ENCODE measurements at places on chromosomes 1 and 21.

GRCh38 chr1:59898927-59899326, 27.6 kb downstream of the CYP2J2 start:
- DNase-seq, result no peak

- DNase-seq, result no peak
These were observed 433.4 kb upstream of the CAMK1G start for GRCh38 chr1:209150114-209150513.

GRCh38 chr1:8252266-8252951, 65.5 kb upstream of the SLC45A1 start:
- DNase-seq, result no peak

DNA sequence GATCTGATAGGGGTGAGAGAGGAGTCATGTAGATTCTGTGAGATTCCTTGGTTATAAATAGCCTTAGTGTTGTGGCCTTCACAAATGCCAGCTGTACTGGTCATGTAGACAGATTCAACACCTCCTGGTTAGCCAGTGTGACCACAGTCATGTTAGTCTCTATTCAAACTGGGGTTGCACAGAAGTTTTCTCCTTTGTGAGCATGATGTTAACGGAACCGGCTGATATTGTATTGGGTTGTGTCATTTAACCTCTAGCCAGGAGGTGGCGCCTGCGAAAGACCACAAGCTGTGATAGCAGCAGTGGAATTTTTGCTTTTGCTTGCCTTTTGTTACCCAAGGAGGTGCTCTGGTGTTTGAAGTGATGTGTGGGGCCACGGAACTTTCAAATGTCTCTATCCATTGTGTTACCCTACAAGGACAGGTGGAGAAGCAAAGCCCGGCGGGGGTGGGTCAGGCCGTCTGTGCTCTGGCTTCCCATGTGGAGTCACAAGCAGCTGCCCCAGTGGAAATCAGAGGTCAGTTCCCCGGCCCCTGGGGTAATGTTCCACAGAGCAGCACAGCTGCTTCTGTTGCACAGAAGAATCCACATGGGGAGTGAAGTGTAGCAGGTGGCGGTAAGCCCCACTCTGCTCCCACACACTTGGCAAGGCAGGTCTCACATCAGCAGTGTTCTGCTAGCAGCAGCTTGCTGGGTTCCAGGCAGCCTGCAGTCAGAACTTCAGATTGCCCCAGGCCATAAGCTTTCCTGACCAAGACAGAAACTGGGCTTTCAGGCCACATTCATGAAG, 112.6 kb downstream of the ADAMTS1 start:
- no peak for DNase-seq

DNA sequence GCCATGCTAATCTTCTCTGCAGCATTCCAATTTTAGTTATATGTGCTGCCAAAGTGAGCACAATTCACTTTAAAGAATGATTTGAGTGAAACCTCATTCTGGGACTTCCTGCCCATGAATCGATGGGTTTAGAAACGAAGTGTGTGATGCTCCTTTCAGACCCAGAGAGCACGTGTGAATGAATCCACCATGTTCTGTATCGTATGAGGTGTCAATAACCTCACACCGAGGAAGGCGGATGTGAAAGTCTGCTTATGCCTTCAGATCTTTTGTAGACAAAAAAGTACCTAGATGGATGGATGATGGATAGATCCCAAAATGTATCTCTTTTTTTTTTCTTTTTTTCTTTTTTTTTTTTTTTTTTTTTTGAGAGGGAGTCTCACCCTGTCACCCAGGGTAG, 13.8 kb downstream of the UBASH3A start:
- peak; percentile 24 for DNase-seq

DNA sequence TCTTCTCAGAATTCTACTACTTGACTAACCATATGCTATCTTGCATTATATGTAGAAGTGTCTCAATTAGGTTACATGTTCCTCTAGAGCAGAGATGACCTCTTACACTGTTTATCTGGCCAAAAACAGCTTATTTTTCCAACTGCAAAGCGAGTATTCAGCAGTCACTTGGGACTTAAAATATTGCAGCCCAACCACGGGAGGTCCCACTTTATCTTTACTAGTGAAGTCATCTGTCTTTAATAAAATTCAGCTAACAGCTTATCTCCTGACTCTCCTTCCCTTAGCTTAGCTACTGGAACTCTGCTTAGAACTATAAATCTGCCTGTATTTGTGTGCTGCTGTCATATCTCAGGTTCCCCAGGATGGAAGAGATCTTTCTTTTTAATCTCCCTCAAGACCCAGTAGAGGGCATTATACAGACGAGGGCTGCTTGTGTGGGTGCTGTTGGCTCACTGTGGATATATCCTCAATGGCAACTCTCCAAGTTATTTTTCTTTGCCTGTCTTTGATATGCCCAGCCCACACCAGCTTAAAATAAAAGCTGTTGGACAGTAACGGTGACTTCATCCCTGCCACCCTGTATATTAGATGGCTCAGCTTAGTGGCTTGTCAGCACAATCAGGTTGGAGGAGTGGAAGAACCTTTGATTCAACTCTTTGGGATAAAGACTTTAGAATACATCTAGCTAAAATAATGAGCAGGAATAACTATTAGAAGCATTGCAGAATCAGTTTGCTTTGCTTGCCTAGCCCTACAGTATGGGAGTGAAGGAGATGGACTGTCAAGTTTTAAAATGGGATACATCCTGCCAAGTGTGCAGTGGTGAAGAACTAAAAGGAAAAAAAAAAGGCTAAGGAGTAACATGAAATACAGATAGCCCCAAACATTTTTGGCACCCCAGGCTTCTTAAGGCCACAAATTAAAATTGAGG, 9.6 kb downstream of the ENSA start:
- no peak for DNase-seq

GRCh38 chr1:37752583-37753471, 12.1 kb downstream of the EPHA10 start:
- no peak for DNase-seq

DNA sequence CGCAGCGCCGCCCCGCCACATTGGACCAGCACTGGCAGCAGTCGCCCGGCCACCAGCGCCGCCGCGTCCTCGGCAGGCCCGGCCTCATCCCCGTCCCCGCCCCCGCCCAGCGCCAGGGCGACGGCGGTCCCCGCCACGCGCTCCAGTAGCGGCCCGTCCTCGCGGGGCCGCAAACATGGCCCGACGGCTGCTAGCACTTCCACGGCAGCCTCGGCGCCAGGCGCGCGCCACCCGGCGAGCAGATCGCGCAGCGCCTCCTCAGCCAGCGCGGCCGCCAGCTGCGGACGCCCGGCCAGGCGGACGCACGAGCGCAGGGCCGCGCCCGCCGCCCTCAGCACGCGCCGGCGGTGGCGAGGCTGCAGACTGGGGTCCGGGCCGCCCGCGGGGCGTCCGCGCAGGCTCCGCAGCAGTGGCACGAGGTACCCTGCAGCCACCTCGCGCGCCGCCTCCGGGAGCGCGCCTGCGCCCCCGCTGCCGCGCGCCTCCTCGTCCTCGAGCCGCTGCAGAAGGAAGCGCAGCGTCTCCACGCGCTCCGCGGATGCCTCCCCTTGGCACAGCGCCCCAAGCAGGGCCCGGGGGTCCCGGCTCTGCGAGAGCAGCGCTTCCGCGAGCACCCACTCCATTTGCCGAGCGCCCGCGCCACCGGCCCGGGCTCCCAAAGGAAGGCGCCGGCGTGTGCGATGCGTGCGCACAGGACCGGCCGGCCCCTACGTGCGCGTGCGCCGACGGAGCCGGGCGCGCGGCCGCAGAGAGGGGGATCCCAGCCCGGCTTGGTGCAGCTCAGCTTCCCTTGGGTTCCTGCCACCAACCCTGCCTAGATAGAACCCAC, at the start of gene TARBP1:
Gene TARBP1 (minus strand): TSS at position 699 of the 829 bp plus-strand sequence. CDS start 76 bp downstream, at position 623.
- peak; percentile 47 for DNase-seq

DNA sequence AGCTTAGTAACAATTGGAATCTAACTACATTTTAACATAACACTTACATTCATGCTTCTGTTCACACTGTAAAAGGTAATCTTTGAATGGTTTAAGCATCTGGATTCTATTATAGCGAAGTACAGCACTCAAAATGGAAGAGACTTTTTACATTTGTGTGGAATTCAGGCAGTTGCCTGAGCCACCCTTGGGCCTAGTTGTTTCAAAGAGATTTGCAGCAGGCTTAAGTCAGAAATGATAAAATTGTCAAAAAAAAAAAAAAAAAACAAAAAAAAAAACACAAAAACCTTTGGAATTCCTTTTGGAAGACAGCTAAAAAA, 199.9 kb downstream of the LYPLAL1 start:
- DNase-seq, result no peak

- no peak for DNase-seq
These were observed 94.2 kb upstream of the SERBP1 start for GRCh38 chr1:67524143-67525052.

- DNase-seq, result peak; percentile 21
These were observed 15.9 kb downstream of the HENMT1 start for GRCh38 chr1:108644984-108645383.

GRCh38 chr1:97392701-97393100, 528.1 kb downstream of the DPYD start:
- DNase-seq, result no peak

Measured in effector CD4-positive, alpha-beta T cell (primary cell).